ENCODE measurements at places on chromosomes 11 and 22.

- DNase-seq = no peak
Measured at GRCh38 chr11:108340973-108341372, 118.1 kb downstream of the ATM start.

- DNase-seq = no peak
Measured at GRCh38 chr11:102196816-102197215, 86.6 kb downstream of the YAP1 start.

DNA sequence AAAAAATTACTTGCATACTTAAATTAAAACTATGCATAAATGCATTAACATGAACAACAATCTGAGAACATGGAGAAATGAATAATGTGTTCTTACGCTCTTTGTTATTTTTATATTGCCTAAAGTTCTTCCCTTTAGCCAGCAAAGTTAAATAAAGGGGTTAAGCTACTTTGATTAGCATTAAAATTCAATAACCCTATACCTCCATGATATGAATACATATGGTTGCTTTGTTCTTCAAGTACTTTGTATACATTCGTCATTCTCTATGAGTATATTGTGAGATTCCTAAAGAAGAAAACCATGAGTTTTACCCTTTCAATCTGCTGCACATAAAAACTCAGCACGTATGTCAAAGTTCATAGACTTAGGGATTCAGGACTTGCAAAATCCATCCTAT is 578.3 kb downstream of the DLG2 start:
- no peak for DNase-seq

- DNase-seq = peak; percentile 68
Measured at GRCh38 chr22:42621505-42622002, 6.9 kb upstream of the POLDIP3 start.
